ENCODE measurements at places on chromosomes 12 and 14.

DNA sequence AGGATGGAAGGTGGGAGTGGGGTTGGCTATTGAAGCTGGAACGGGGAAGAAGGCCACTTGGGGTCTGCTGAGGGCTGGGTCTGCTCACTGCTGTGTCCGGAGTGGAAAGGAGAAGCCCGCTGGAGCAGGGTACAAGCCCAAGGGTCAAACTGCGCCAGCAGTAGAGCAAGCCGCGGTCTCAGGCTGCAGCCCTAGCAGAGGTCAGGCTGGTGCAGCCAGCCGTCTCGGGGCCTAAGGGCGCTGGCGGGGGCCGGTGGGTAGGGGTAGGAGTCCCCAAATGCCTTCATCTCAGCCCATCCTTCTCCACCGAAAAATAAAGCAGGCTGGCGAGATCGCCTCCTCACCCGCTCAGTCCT lies 718 bp upstream of the JDP2 start:
- no peak for DNase-seq

DNA sequence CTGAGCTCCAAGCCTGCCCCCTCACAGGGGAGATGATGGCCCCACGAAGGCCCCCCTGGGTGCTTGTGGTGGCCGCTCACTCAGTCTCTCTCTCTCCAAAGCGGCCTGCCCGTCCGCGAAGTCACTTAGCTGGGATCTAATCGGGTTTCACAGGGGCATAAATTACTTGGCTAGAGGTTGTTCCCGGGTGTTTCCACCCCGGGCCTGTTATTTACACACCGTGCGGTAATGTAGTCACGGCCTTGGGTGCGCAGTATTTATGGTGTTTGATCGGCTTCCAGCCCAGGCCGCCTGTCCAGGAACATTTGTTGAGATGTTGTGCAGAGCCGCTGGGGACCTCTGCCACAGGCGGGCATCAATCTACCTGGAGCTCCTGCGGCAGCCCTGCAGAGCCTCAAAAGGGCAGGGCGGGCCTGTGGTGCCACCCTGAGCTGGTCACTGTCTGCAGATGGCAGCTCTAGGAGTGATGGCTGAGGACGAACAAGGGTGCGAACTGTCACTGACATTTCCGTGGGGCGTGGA lies 91.2 kb downstream of the KIF26A start:
- no peak for DNase-seq

- DNase-seq: no peak
Measured at GRCh38 chr14:101354726-101355125, 206.6 kb upstream of the DIO3 start.

- no peak for DNase-seq
Measured at GRCh38 chr12:83335748-83336147, 649.0 kb downstream of the TMTC2 start.

GRCh38 chr12:52173526-52173925 lies 18.3 kb downstream of the KRT80 start:
- DNase-seq: no peak

GRCh38 chr14:104214431-104215218 lies 76.2 kb downstream of the KIF26A start:
- DNase-seq: no peak

DNA sequence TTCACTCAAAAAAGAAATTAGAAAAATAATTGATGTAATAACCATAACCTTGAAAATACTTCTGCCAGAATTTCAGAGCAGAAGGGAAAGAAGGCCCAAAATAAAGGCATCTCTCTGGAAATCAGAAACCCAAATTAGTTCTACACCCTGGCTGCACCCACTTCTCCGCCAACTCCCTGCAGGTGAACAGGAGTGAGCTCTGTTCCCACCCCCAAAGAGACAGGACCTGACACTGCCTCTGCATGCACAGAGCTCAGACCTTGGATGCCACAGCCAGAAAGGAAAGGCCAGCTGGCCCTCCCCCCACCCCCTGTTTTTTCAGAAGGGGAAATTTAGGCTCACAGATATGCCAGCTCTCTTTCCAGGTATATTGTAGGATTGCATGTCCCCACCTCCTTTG lies 228.2 kb downstream of the BCL11B start:
- DNase-seq: no peak
